ENCODE measurements at places on chromosomes 7 and 10.

GRCh38 chr10:70784471-70784870, 706 bp downstream of the TBATA start:
- no peak for DNase-seq

DNA sequence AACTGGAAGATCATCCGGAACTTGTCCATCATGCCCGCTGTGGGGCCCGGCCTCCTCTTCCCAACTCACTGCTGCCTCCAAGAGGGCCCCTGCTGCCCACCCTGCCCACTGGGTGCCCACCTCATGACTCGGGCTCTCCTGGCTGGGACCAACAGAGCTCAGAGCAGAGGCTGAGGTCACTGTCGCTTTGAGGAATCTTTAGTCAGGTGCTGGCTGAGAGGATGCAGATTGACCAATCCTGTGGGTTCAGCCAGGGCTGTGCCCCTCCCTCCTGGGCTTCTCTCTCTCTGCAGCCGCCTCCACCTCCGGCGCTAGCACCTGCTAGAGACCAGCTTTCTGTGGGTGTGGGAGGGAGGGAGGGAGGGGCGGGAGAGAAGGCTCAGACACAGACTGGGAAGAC, at the start of gene CALHM1:
CALHM1 (minus strand) TSS at position 181 of the 400 bp plus-strand sequence; CDS start at position 32, 149 bp downstream.
- DNase-seq: no peak

DNA sequence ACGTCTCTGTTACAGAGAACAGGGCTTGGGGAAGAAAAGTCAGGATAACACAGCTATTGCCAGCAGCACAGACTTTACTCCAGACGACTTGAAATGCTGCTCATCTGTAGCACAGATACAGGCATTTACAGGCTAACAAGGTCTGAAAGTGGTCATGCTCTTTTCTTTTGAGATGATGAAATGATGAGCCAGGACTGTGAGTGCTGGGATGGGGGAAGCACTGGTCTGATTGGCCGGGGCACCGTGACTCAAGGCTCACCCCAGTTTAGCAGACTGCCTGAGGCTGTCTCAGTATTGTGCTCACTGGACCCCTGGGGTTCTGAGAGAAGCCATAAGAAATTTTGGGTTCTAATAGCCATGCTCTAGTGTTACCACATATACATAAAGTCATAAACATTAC, 12.4 kb downstream of the SMKR1 start:
- DNase-seq: no peak

GRCh38 chr10:122421054-122421625, 33.3 kb upstream of the ARMS2 start:
- no peak for DNase-seq

DNA sequence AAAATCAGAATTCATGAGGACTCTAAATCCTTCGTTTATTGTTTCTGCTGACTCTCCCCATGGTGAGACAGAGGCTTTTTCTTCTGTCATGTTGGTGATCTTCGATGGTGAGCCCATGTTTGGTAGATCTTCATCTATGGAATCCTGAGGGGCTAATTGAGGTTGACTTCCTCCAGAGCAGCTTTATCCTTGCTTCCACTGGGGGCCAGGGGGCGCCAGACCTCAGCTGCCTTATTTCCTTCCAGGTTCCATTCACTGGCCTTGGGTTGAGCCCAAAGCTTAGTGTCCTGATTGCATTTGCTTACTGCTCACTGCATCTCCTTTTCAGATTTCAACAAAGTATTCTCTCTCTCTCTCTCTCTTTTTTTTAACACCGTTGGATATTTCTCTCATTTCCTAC, 80.7 kb downstream of the GCC1 start:
- no peak for DNase-seq

GRCh38 chr10:21314111-21314626, 211.3 kb downstream of the SKIDA1 start:
- no peak for DNase-seq

- peak; percentile 50 for DNase-seq
Observed at GRCh38 chr7:149495785-149496641, 1.6 kb downstream of the ZNF746 start.

- no peak for DNase-seq
Observed at GRCh38 chr7:121351682-121352081, 22.9 kb downstream of the WNT16 start.

DNA sequence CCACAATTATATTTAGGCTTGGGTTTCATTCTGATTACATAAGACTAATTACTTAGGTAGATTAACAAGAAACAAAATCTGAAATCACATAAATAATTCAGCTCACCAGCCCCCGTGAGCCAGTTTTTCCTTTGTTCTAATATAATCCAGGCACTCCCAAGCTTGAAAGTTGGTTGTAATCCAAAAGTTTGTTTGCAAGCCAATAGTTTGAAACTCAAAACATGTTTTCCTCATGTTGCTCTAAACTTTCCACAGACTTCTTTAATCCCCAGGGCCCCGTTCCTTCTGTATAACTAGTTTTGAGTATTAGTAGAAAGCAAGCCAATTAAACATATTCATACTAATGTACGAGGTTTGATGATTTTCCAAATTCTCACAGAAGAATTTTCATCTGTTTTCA, 56.1 kb downstream of the SP8 start:
- DNase-seq: no peak
